Aorta (tissue), 5 donors: ENCODE measurements at places on chromosomes 1 and 21. TPM values are rescaled to one million over a fixed set of nuclear protein-coding genes. Genes with fewer than 3 reads are reported as not detected.

DNA sequence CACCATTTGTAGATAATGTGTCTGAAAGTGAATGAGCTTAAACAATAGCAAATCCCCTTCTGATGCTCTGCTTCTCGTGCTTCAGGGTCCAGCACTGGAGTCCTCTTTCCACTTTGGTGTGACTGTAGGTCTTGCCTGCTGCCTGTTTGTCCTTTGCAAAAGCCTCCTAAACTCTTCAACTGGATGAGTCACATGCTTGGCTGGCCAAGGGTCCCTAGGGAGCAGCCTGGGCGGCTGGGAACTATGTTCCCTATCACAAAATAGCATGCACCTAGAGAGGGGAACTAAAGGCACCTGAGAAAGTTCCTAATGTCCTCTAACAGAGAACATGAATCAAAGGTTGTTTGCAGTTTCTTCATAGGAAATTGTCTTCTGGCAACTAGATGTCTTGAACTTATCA, 607.2 kb upstream of the PLXNA2 start:
- H3K4me3 ChIP-seq = no peak overlapping the region
- H3K27me3 ChIP-seq = no peaks in the 10 kb centered on the region
- peak; percentile 46 for DNase-seq

DNA sequence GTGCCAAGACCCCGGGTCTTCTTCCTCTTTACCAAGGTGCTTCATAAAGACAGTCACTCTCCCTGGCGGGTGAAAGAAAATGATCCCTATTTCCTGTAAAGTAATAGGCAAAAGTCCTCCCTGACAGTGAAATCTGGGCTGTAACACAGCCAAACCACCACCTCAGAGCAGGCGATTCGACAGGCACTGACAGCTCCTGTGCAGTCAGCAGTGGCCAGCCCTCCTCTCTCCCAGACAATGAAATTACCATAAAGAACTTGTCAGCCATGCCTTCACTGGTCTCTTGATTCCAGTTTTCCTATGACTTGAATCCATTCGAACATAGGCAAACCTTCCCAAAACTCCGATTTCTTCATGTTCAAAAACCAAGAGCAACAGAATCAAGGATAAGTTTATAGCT, 492.2 kb upstream of the DAB1 start:
- H3K4me3 ChIP-seq = no peak overlapping the region
- no peak overlapping the region for H3K27ac ChIP-seq
- DNase-seq = no peak
- no peaks in the 10 kb centered on the region for H3K36me3 ChIP-seq

- DNase-seq = peak; percentile 78
- no peak overlapping the region for H3K27ac ChIP-seq
- H3K4me1 ChIP-seq = no peaks in the 10 kb centered on the region
These were observed 49.2 kb upstream of the C1orf198 start for GRCh38 chr1:230917284-230918135.

- no peak for DNase-seq
- H3K36me3 ChIP-seq = no peaks in the 10 kb centered on the region
- H3K4me1 ChIP-seq = no peaks in the 10 kb centered on the region
- H3K27ac ChIP-seq = no peak overlapping the region
- no peaks in the 10 kb centered on the region for H3K27me3 ChIP-seq
These were observed 63.7 kb downstream of the SLC45A1 start for GRCh38 chr1:8381618-8382017.

DNA sequence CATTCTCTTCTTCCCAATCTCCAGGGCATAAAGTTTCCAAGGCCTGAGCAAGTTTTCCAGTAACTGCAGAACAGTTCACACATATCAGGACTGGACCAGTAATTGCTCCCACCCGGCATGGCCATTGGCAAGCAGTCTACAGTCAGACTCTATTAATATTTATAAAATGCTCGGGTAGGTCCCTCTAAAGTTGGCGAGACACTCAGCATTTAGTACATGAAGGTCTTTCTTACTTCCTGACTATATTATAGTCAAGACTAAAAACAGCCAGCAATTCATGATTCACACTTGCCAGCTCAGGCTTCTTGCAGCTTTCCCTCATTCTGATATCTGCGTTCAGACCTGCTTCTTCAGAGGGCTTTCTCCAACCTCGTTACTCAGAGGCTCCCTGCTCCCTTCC, 25.4 kb downstream of the GADD45A start:
- no peak for DNase-seq
- H3K4me1 ChIP-seq = peaks cover 6% of the 10 kb centered on the region

- no peaks in the 10 kb centered on the region for H3K36me3 ChIP-seq
- H3K4me1 ChIP-seq = no peaks in the 10 kb centered on the region
- H3K4me3 ChIP-seq = no peak overlapping the region
- H3K27ac ChIP-seq = no peak overlapping the region
These were observed 61.5 kb upstream of the WLS start for GRCh38 chr1:68293609-68294366.

DNA sequence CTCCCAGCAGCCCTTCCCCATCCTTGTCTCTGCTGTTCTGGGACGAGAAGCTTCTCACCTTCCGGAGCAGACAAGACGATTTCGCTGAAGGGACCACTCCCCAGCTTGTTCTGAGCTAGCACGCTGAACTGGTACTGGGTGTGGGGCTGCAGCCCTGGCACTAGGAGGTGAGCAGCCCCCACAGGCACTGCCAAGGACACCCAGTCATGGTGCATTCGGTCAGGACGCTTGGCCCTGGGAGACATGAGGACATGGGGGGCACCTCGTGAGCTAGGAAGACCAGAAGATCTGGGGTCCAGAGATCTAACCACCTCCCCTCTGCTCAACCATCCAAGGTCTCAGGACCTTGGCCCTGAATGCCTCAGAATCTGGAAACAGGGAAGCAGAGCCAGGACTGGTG, 5.3 kb upstream of the TAGLN2 start:
- no peak overlapping the region for H3K4me3 ChIP-seq
- H3K4me1 ChIP-seq = no peaks in the 10 kb centered on the region
- DNase-seq = no peak
- H3K36me3 ChIP-seq = no peaks in the 10 kb centered on the region

DNA sequence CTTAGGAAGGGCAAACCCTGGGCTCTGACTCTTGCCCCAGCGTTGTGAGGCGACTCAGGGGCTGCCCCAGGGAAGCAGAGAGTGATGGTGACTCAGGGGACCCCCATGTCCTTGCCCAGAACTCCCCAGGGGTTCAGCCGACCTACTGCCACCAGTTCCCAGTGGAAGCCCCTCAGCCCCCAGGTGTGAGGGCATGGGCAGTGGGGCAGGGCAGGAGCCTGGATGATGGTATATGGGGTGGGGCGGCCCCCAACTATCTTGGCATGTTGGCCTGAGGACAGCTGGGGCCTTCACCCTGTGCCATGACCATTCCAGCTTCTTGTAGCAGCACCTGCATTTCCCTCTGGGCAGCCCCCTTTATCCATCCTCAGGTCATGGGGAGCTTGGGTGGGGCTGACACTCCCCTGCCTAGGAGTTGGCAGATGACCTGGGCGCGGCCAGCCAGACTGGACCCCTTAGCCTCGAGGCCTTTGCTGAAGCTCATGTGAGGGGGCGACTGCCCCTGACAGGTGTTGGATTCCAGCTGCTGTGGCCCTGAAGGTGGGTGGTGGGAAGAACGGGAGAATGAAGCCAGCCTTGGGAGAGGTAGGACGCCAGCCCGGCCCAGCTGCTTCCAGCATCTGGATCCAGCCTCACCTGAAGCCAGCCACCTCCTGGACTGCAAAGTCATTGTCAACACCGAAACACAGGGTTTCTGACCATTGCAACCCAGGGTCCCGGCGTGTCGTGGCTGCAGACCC, 1.8 kb upstream of the FNDC10 start:
- no peaks in the 10 kb centered on the region for H3K27me3 ChIP-seq
- H3K27ac ChIP-seq = no peak overlapping the region
- no peaks in the 10 kb centered on the region for H3K4me1 ChIP-seq

DNA sequence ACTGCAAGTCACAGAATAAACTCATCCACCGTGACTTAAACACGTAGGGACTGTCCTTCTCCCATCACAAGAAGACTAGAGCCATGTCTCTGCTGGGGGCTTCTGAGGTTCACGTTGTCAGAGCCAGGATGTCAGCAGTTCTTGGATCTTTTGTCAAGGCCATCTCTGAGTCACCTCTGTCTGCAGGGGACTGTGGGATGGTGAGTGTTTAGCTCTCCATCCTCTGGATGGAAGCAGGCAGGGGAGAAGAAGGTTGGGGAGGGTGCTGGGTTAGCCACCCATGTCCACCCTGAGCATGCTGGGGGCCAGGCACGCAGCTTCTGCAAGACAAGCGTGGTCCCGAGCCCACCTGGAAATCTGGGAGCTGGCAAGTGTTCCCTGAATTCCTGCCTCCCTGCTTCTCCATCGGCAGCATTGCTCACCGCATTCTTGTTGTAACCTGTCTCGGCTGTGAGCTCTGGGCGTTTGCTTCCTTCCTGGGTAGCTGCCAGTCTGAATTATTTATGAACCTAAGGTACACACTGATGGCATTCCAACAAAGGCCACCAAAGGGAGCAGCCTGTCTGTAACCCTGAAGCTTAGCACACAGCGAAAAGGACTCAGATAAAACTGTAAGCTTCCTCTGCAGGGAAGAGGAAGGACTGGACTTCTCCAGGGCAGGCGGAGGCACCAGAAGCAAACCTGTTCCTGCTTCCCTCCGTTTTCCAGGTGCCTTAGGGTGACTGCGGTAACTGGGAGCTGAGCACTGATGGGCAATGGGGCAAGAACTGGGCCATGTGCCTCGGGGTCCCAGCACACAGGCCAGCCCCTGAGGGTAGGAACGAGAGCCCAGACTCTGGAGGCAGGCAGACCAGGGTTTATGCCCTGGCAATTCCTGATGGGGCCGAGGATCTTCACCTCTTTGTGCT, 88.6 kb downstream of the RIPK4 start:
- no peak for DNase-seq
- no peak overlapping the region for H3K4me3 ChIP-seq
- no peak overlapping the region for H3K27ac ChIP-seq
- no peaks in the 10 kb centered on the region for H3K27me3 ChIP-seq
- no peaks in the 10 kb centered on the region for H3K4me1 ChIP-seq
- no peaks in the 10 kb centered on the region for H3K36me3 ChIP-seq

DNA sequence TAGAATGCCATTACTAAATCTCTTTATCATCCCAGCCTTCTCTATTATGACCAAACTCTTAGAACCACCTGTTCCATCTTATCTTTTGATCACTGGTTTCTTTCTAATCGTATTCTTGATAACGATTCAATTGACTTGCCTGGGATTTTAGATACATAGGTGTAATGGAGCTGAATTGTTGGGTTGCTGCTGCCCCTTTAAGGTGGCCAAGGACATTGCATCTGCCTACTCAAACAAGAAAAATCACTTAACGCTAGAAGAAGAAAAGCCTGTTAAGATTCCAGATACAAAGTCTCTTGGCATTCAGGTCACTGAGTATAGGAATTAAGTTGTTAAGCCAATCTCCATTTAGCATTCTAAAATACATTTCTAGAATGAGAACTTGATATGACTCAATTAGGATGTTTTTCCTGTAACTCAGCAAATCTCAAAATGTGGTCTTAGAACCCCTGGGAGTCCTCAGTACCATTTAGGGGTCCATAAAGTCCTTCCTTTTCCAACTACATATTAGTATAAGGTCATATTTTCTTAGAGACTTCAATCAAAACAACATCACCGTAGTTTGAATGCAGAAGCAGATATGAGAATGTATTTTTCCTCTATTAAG, 12.4 kb downstream of the NEXN start:
- H3K36me3 ChIP-seq = no peaks in the 10 kb centered on the region
- DNase-seq = no peak
- H3K4me3 ChIP-seq = peak overlapping the region; percentile 34

DNA sequence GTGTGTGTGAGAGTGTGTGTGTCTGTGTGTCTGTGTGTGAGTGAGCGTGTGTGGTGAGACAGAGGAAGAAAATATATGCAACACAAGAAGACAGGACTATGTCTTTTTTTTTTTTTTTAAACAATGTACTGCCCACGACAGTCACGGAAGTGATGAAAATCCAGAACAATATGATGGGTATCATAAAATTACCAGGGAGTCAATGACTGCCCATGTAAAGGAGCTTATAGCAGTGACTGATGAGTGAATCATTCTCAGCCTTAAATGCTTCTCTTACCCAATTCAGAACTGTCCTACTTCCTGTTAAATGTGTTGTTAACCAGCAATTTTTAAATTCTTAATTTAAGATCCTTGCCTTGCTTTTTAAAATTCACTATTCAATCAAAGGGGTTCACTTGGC, 46.6 kb downstream of the RGS7 start:
- H3K27me3 ChIP-seq = no peaks in the 10 kb centered on the region
- no peaks in the 10 kb centered on the region for H3K36me3 ChIP-seq
- H3K27ac ChIP-seq = no peak overlapping the region
- no peaks in the 10 kb centered on the region for H3K4me1 ChIP-seq
- no peak overlapping the region for H3K4me3 ChIP-seq
- DNase-seq = no peak

GRCh38 chr21:44329086-44329889, 9.9 kb downstream of the CFAP410 start:
- H3K4me3 ChIP-seq = no peak overlapping the region
- no peak overlapping the region for H3K27ac ChIP-seq
- DNase-seq = no peak
- H3K4me1 ChIP-seq = no peaks in the 10 kb centered on the region
- no peaks in the 10 kb centered on the region for H3K36me3 ChIP-seq
- no peaks in the 10 kb centered on the region for H3K27me3 ChIP-seq

- no peak overlapping the region for H3K27ac ChIP-seq
- H3K4me1 ChIP-seq = no peaks in the 10 kb centered on the region
- no peak overlapping the region for H3K4me3 ChIP-seq
- H3K27me3 ChIP-seq = no peaks in the 10 kb centered on the region
These were observed 50.2 kb downstream of the ZZZ3 start for GRCh38 chr1:77632216-77632615.

GRCh38 chr1:2049225-2049717, 940 bp upstream of the PRKCZ start:
- H3K27me3 ChIP-seq = no peaks in the 10 kb centered on the region
- no peak overlapping the region for H3K27ac ChIP-seq
- H3K4me1 ChIP-seq = no peaks in the 10 kb centered on the region
- DNase-seq = no peak

DNA sequence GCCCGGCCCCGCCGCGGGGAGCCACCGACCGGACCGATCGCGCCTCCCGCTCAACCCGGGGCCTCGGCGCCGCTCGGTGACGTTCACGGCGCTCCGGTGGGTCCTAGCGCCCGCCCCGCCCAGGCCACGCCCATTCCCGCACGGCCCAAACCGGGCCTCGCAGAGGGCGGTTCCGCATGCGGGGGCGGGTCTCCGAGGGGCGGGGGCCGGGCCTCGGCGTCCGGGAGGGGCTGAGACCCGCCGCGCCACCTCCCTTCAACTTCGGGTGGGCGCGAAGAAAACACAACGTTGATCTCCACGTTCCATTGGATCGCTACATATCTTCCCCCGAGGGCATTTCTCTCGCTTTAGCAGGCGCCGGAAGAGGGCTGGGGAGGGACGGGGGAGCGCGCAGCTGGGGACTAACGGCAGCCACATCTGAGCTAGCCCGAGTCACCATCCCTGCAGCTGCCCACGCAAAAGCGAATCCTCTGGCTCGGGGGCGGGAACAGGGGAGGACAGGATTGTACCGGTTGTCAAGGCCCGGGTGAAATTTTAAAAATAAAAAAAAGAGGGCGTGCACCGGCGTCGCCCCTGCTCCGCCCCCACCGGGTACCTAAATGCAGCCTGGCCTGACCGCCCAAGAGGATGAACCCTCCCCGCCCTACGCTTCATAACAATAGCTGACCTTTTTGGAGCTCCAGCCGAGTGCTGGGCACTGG, at the start of gene MAD2L2:
MAD2L2 (minus strand) TSS at position 78 of the 701 bp plus-strand sequence. CDS start 547 bp downstream, outside the sequence.
- peak within 1 kb of the TSS; percentile 88 for H3K4me3 ChIP-seq
- H3K27me3 ChIP-seq = no peaks in the 10 kb centered on the region
- no peak within 1 kb of the TSS for H3K27ac ChIP-seq

The STMN1 gene
- 37.6 TPM for total RNA-seq

The KCNJ9 gene
- not detected for total RNA-seq

The NES gene
- 47.9 TPM for total RNA-seq

The SHISA4 gene
- total RNA-seq = 30.6 TPM

The CD84 gene
- 10.8 TPM for total RNA-seq

The COL6A2 gene
- 1,386 TPM for total RNA-seq

The ARHGAP30 gene
- 20.5 TPM for total RNA-seq

The DAP3 gene
- 67.5 TPM for total RNA-seq
